CD4-positive, alpha-beta memory T cell (primary cell): ENCODE measurements at places on chromosomes 11 and 22. TPM values are rescaled to one million over a fixed set of nuclear protein-coding genes. Genes with fewer than 3 reads are reported as not detected.

- no peak overlapping the region for H3K27ac ChIP-seq
- no peaks in the 10 kb centered on the region for H3K4me1 ChIP-seq
- DNase-seq = no peak
- no peaks in the 10 kb centered on the region for H3K27me3 ChIP-seq
- peaks cover 40% of the 10 kb centered on the region for H3K36me3 ChIP-seq
Observed at GRCh38 chr11:77879218-77879617, 58.3 kb downstream of the AAMDC start.

- no peak overlapping the region for H3K27ac ChIP-seq
- H3K4me3 ChIP-seq = no peak overlapping the region
- no peaks in the 10 kb centered on the region for H3K36me3 ChIP-seq
- DNase-seq = no peak
- no peaks in the 10 kb centered on the region for H3K27me3 ChIP-seq
- no peaks in the 10 kb centered on the region for H3K4me1 ChIP-seq
Observed at GRCh38 chr11:127117231-127117739, 116.7 kb upstream of the KIRREL3 start.

GRCh38 chr11:119205080-119205479, 1.1 kb upstream of the CBL start:
- H3K27ac ChIP-seq = no peak overlapping the region
- H3K27me3 ChIP-seq = no peaks in the 10 kb centered on the region

- peak overlapping the region; percentile 53 for H3K27ac ChIP-seq
- H3K27me3 ChIP-seq = no peaks in the 10 kb centered on the region
- no peak overlapping the region for H3K4me3 ChIP-seq
- no peaks in the 10 kb centered on the region for H3K36me3 ChIP-seq
Observed at GRCh38 chr22:39932918-39933649, 27.1 kb upstream of the TMA7B start.

The RFPL1 gene
- not detected for total RNA-seq

GRCh38 chr11:119237515-119237914, 31.4 kb downstream of the CBL start:
- H3K4me3 ChIP-seq = no peak overlapping the region
- H3K27me3 ChIP-seq = no peaks in the 10 kb centered on the region
- H3K4me1 ChIP-seq = peaks cover 43% of the 10 kb centered on the region
- DNase-seq = no peak
- peaks cover 3% of the 10 kb centered on the region for H3K36me3 ChIP-seq
- H3K27ac ChIP-seq = no peak overlapping the region

- peaks cover 11% of the 10 kb centered on the region for H3K4me1 ChIP-seq
- H3K27ac ChIP-seq = no peak overlapping the region
- no peak for DNase-seq
Observed at GRCh38 chr11:70360211-70360610, 38.1 kb upstream of the CTTN start.

GRCh38 chr11:120210626-120211521, at the start of gene OAF:
OAF (plus strand) TSS chr11:120211032; CDS start chr11:120211280, 248 bp downstream.
- DNase-seq = peak; percentile 58
- H3K36me3 ChIP-seq = no peaks in the 10 kb centered on the region
- H3K4me3 ChIP-seq = peak within 1 kb of the TSS; percentile 17
- H3K27me3 ChIP-seq = peaks cover 4% of the 10 kb centered on the region
- no peak within 1 kb of the TSS for H3K27ac ChIP-seq

GRCh38 chr11:64697663-64698375, 25.2 kb downstream of the NRXN2 start:
- H3K27ac ChIP-seq = no peak overlapping the region
- H3K4me1 ChIP-seq = no peaks in the 10 kb centered on the region
- peaks cover 13% of the 10 kb centered on the region for H3K27me3 ChIP-seq
- DNase-seq = no peak
- H3K4me3 ChIP-seq = no peak overlapping the region

DNA sequence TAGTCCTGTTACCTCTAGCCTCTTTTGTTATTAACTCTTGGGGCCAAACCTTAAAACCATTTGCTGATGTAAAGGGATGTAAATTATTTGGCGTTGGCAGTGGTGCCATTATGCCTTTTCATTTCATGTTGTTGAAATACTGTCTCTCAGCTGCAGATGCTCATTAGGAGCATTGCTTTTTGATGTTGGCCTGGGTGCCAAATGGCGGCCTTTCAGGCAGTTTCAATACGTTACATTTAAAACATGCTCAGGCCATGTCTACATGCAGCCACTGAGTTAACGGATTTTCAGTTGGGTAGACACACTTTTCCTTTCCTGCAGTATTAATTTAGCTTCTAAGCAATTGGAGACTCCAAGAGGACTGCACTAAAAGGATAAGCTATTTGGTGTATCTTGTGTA, 5.3 kb downstream of the NCAM1 start:
- peaks cover 8% of the 10 kb centered on the region for H3K27me3 ChIP-seq
- H3K4me1 ChIP-seq = peaks cover under 1% of the 10 kb centered on the region
- H3K36me3 ChIP-seq = no peaks in the 10 kb centered on the region
- no peak for DNase-seq
- H3K4me3 ChIP-seq = no peak overlapping the region
- no peak overlapping the region for H3K27ac ChIP-seq

DNA sequence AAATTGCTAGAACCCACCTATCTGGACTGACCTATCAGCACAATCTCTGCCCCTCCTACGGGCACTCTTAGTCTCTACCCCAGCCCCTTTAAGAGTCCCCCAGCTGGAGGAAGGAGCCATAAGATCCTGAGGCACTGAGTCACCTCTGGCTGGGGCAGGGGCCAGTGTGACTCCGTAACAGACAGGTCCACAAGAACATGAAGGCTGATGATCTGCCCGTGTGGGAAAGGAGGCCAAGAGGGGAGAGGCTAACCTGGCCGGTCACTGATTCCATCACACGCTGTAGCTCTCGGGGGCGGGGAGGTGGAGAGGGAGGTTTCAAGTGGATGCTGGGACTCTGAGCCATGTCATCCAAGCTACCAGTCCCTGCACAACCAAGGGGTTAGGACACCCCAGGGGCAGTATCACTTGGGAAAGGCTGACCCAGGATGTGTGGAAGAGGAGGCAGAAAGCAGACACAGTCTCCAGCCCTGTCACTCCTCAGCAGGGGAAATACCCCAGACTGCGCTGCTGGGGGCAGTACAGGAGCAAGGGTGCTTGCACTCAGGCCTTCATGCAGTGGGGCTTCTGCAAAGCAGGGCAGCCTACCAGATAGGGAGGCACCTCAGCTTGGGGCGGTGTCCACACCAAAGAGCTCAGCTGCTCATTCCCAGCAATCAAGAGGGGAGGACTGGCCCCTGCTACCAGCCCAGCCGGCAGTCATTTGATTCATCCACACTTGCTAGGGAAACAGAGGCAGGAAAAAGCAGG, 22.3 kb downstream of the ARHGAP1 start:
- no peak overlapping the region for H3K4me3 ChIP-seq
- H3K4me1 ChIP-seq = peaks cover 43% of the 10 kb centered on the region
- no peaks in the 10 kb centered on the region for H3K27me3 ChIP-seq

DNA sequence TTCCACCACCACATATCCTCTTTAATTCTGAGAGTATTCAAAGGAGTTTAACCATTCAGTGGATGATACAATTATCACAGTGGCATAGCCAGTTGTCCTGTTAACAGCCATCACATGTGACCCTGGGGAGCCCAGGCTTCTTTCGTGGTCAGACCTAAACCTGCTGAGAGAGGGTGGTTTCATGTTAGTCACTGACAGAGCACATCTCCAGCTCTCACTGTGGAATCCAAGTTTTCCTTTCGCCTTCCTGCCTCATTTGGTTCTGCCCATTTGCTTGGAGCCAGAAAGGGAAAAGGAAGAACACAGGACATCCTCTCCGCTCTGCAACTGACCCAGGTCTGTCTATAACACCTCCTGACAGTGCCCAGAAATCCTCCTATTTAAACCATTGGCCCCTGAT, 60.4 kb downstream of the MCHR1 start:
- no peak overlapping the region for H3K27ac ChIP-seq
- no peaks in the 10 kb centered on the region for H3K27me3 ChIP-seq
- no peaks in the 10 kb centered on the region for H3K36me3 ChIP-seq
- H3K4me1 ChIP-seq = no peaks in the 10 kb centered on the region

DNA sequence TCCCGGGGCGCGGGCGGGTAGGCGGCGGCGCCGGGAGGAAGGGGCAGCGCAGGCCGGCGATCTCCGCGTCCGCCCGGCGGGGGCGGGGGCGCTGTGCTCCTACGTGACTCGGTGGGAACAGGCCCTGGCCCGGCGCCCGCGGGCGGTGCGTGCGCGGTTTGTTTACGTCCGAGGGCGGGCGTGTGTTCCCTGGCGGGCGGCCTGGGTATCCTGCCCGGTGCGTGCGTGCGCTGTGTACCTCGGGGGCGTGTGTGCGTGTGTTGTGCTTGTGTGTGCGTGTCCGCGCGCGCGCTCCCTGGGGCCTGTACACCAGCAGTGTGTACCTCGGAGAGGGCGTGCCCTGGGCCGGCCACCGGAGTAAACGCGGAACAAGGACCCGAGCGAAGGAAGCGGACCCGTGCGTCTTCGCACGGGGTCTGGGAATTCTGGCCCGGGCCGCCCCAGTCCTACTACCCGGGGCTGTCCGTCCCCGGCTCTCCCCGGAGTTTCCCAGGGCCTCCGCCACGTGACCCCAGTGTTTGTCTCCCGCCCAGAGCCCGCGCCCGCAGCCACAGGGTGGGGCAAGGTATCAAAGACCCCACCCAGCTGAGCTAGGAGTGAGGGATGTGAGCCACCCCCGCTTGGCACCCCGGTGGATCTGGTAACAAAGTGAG, 769 bp downstream of the MAFF start:
- DNase-seq = peak; percentile 64
- no peaks in the 10 kb centered on the region for H3K27me3 ChIP-seq
- no peaks in the 10 kb centered on the region for H3K36me3 ChIP-seq
- H3K27ac ChIP-seq = peak overlapping the region; percentile 81
- H3K4me3 ChIP-seq = peak overlapping the region; percentile 80

The MMP13 gene
- total RNA-seq = not detected

DNA sequence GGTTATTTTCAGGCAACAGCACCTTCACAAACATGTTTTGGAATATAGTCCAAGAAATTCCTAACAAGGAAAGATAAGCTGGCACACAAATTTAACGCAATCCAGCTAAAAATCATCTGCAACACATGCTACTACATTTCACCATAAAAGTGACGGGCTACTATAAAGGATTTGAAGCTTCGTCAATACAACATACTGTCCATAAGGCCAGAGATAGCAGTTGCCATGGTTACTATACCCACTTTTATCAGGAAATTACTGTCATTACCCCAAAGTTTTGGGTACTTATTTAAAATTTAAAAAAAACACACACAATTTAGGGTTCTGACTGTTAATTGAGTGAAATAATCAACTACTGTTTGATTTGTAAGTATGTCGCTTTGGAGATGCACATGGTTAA, 6.9 kb downstream of the PHF21A start:
- no peaks in the 10 kb centered on the region for H3K27me3 ChIP-seq
- H3K36me3 ChIP-seq = no peaks in the 10 kb centered on the region
- H3K4me1 ChIP-seq = peaks cover 69% of the 10 kb centered on the region
- H3K4me3 ChIP-seq = no peak overlapping the region
- no peak for DNase-seq

The C11orf16 gene
- not detected for total RNA-seq

DNA sequence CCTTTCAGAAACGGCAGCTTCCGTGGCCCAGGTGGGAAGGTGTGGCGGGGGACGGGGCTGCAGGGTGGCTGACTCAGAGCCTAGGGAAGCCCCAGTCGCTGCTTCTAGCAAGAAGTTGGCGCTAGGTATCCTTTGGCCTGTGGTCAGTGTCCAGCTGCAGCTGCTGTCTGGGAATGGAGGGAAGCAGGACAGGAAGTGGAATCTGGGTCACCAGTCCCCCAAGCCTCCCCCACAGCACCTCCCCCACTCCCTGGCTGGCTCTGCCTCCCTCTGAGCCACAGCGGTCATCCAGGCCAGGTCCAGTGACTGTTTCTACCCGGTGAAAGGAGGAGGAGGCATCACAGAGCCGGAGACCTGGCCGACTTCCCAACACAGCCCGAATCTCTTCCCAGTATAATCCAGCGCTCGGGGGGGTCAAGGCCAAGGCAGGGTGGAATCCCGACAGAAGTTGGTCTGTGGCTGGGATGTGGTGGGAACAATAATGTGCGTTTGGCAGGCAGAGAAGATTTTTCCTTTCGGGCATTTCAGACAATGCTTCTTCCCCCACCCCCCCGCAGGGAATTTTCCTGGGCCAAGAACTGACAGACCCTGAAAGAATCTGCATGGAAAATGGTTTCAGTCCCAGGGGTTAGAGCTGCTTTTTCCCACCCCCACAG, 45.1 kb downstream of the C11orf96 start:
- H3K36me3 ChIP-seq = no peaks in the 10 kb centered on the region
- no peak overlapping the region for H3K27ac ChIP-seq
- no peaks in the 10 kb centered on the region for H3K27me3 ChIP-seq
- H3K4me3 ChIP-seq = no peak overlapping the region
- DNase-seq = no peak
- H3K4me1 ChIP-seq = no peaks in the 10 kb centered on the region

The HIC2 gene
- 10.6 TPM for total RNA-seq

DNA sequence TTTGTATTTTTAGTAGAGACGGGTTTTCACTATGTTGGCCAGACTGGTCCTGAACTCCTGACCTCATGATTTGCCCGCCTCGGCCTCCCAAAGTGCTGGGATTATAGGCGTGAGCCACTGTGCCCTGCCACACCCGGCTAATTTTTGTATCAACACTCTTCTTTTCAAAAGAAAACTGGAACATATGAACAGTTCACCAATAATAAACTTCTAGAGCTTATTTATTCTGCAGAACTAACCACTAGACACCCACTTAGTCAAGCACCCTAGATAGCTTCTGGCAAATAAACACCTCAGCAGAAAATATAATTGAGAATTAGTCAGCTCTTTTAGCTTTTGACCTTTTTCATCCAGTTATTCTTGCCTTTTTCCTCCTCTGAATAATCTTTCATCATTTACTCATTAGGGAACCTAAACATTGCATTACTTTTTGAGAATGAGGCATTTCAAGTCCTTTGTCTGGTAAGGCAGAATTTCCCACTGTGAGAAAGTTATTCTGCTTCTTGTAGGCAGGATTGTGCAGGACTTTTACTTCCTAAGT, 27.3 kb upstream of the TMEM41B start:
- no peak for DNase-seq
- no peaks in the 10 kb centered on the region for H3K36me3 ChIP-seq
- H3K4me3 ChIP-seq = no peak overlapping the region
- peaks cover 1% of the 10 kb centered on the region for H3K4me1 ChIP-seq
- H3K27ac ChIP-seq = no peak overlapping the region

GRCh38 chr11:107547961-107548360, 17.6 kb downstream of the ALKBH8 start:
- no peaks in the 10 kb centered on the region for H3K4me1 ChIP-seq
- DNase-seq = no peak
- H3K36me3 ChIP-seq = peaks cover 18% of the 10 kb centered on the region
- H3K27me3 ChIP-seq = no peaks in the 10 kb centered on the region
- no peak overlapping the region for H3K4me3 ChIP-seq

The HBB gene
- not detected for total RNA-seq

- H3K4me3 ChIP-seq = no peak overlapping the region
- DNase-seq = no peak
- H3K4me1 ChIP-seq = no peaks in the 10 kb centered on the region
- no peak overlapping the region for H3K27ac ChIP-seq
- H3K36me3 ChIP-seq = no peaks in the 10 kb centered on the region
Observed at GRCh38 chr11:21472261-21472660, 720.6 kb upstream of the ANO5 start.

DNA sequence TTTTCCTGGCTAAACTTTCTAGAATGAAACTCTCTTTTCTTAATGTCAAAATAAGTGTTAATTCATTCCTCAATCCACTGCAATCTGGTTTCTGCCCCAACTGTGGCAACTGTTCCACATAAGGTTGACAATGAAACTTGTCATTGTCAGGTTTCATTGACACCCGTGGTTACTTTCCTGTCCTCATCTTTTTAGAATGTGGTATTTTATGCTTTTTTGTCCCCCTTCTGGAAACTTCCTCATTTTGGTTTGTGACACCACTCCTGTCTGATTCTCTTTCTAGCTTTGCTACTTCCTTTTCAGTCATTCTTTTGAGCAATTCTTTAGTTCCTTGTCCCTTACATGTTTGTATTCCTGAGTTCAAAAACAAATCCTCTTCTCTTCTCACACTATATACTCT, 7.5 kb upstream of the PDE3B start:
- H3K27me3 ChIP-seq = no peaks in the 10 kb centered on the region
- H3K4me3 ChIP-seq = no peak overlapping the region
- H3K27ac ChIP-seq = no peak overlapping the region
- H3K4me1 ChIP-seq = peaks cover 68% of the 10 kb centered on the region
- DNase-seq = no peak
